Adipose tissue (tissue), 3 donors: ENCODE measurements at places on chromosomes 4 and X. TPM values are rescaled to one million over a fixed set of nuclear protein-coding genes. Genes with fewer than 3 reads are reported as not detected.

Gene TLR6
- 0.88 TPM for polyA plus RNA-seq

Gene DAPP1
- 0.36 TPM for polyA plus RNA-seq

Gene CYTL1
- 0.22 TPM for polyA plus RNA-seq

Gene DMP1
- 0.03 TPM for polyA plus RNA-seq

Gene BRS3
- polyA plus RNA-seq: not detected

Gene IBSP
- not detected for polyA plus RNA-seq

Gene SYN1
- polyA plus RNA-seq: 3.0 TPM

Gene EREG
- 4.0 TPM for polyA plus RNA-seq

Gene DDIT4L
- polyA plus RNA-seq: 2.5 TPM
